ENCODE measurements at places on chromosomes 4 and X.
A peak's percentile ranks its signal among the peaks of the same experiment; 100 is the strongest.

GRCh38 chrX:24149351-24150050 is at the start of gene ZFX:
Gene ZFX (plus strand): TSS chrX:24149729. CDS start chrX:24172743, 23,014 bp downstream.
- H3K27me3 ChIP-seq = no peaks in the 10 kb centered on the region
- H3K4me3 ChIP-seq = peak within 1 kb of the TSS; percentile 100
- DNase-seq = peak; percentile 78
- H3K27ac ChIP-seq = peak within 1 kb of the TSS; percentile 100

- no peaks in the 10 kb centered on the region for H3K27me3 ChIP-seq
- no peak overlapping the region for H3K27ac ChIP-seq
- DNase-seq = no peak
- H3K4me3 ChIP-seq = no peak overlapping the region
- H3K36me3 ChIP-seq = no peaks in the 10 kb centered on the region
Measured at GRCh38 chr4:130178106-130178505, 1082.2 kb downstream of the C4orf33 start.

GRCh38 chr4:120865985-120866384 is 56.5 kb downstream of the PRDM5 start:
- DNase-seq = peak; percentile 79
- no peak overlapping the region for H3K4me3 ChIP-seq
- H3K27ac ChIP-seq = no peak overlapping the region
- H3K36me3 ChIP-seq = no peaks in the 10 kb centered on the region
- no peaks in the 10 kb centered on the region for H3K27me3 ChIP-seq

GRCh38 chrX:49838374-49838773 is 9.3 kb downstream of the PAGE4 start:
- no peaks in the 10 kb centered on the region for H3K27me3 ChIP-seq
- no peak overlapping the region for H3K4me3 ChIP-seq
- H3K4me1 ChIP-seq = no peaks in the 10 kb centered on the region
- H3K36me3 ChIP-seq = no peaks in the 10 kb centered on the region

- no peaks in the 10 kb centered on the region for H3K36me3 ChIP-seq
- H3K4me1 ChIP-seq = no peaks in the 10 kb centered on the region
- no peak for DNase-seq
- no peaks in the 10 kb centered on the region for H3K27me3 ChIP-seq
- no peak overlapping the region for H3K27ac ChIP-seq
Measured at GRCh38 chrX:10223276-10223675, 66.5 kb downstream of the CLCN4 start.

DNA sequence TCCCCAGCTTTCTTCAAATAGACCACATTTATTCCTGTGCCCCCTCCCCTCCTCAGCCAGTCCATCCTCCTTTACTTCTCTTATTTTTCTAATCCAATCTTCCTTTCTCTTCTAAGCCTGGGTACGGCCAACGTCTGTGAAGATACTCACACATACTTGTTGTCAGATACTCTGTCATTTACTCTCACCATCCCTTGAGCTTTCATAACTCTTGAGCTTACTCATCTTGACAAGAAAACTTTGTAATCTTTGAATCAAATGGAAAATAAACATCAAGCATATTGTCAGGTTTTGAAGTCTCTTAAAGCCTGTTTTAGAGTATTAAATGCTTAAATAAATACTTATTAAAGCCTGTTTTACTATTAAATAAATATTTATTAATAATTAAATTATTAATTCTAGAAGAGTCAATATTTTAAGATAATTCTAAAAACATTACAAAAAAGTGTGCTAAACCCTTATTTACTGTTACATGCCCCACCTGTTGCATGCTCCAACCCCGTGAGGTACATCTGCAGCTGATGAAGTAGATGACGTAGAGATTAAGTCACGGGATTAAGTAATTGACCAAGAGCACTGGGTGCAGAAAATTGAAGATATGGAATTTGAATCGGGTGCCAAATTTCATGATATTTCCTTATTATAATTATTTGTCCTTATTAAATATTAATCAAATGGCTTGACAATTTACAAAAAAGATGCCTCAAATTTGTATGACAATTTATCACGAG is 1.5 kb upstream of the TRIML2 start:
- H3K36me3 ChIP-seq = no peaks in the 10 kb centered on the region
- no peak overlapping the region for H3K4me3 ChIP-seq
- no peak overlapping the region for H3K27ac ChIP-seq
- no peaks in the 10 kb centered on the region for H3K27me3 ChIP-seq
- DNase-seq = no peak

GRCh38 chr4:3805026-3805425 is 38.8 kb downstream of the ADRA2C start:
- no peak overlapping the region for H3K4me3 ChIP-seq
- DNase-seq = no peak
- no peak overlapping the region for H3K27ac ChIP-seq
- H3K36me3 ChIP-seq = no peaks in the 10 kb centered on the region
- H3K4me1 ChIP-seq = peaks cover 55% of the 10 kb centered on the region
- H3K27me3 ChIP-seq = no peaks in the 10 kb centered on the region

GRCh38 chr4:87316961-87317360 is 5.7 kb downstream of the HSD17B13 start:
- no peak for DNase-seq
- no peaks in the 10 kb centered on the region for H3K36me3 ChIP-seq
- no peak overlapping the region for H3K27ac ChIP-seq
- H3K4me3 ChIP-seq = no peak overlapping the region
- H3K27me3 ChIP-seq = no peaks in the 10 kb centered on the region
- no peaks in the 10 kb centered on the region for H3K4me1 ChIP-seq

- no peaks in the 10 kb centered on the region for H3K36me3 ChIP-seq
- H3K27ac ChIP-seq = no peak overlapping the region
- no peak for DNase-seq
Measured at GRCh38 chr4:101649790-101650515, 140.6 kb upstream of the BANK1 start.

DNA sequence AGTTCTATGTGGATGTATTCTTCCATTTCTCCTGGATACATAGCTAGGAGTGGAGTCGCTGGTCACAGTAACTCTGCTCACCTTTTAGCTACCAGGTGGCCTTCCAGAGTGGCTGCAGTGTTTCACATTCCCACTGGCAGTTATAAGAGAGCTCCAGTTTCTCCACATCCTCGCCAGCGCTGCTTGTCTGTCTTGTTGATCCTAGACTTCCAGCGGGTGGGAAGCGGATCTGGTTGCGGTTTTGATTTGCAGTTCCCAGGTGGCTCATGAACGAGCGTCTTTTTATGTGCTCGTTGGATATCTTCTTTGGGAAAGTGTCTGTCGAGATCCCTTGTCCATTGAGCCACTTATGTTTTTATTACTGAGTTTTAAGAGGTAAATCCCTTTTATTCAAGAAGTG is 11.6 kb downstream of the TACC3 start:
- H3K36me3 ChIP-seq = peaks cover 5% of the 10 kb centered on the region
- H3K27me3 ChIP-seq = no peaks in the 10 kb centered on the region
- DNase-seq = no peak
- H3K4me3 ChIP-seq = no peak overlapping the region
- no peaks in the 10 kb centered on the region for H3K4me1 ChIP-seq

GRCh38 chr4:169150806-169151205 is 120.0 kb downstream of the SH3RF1 start:
- H3K27ac ChIP-seq = no peak overlapping the region
- H3K4me1 ChIP-seq = no peaks in the 10 kb centered on the region
- no peak overlapping the region for H3K4me3 ChIP-seq
- no peaks in the 10 kb centered on the region for H3K36me3 ChIP-seq
- H3K27me3 ChIP-seq = no peaks in the 10 kb centered on the region

DNA sequence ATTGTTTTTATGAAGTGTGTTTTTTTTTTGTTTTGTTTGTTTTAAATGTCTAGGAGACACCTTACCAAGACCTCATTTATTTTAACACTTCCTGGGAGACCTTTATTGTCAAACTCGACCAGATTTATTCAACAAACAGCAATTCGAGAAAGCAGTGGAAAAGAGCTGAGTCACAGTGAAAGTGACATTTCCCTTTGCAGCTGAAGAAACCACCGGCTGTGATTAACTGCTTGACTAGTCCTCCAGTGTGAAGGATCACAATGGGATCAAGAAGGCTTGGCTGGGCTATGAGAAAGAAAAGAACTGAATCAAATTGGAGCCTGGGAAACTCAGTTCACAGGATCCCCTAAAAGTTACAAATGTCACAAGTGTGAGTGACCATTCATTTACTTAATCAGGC is 11.9 kb upstream of the ADH7 start:
- H3K4me1 ChIP-seq = peaks cover 14% of the 10 kb centered on the region
- no peak overlapping the region for H3K4me3 ChIP-seq
- peak overlapping the region; percentile 91 for H3K27ac ChIP-seq
- H3K36me3 ChIP-seq = no peaks in the 10 kb centered on the region
- no peaks in the 10 kb centered on the region for H3K27me3 ChIP-seq

- H3K4me1 ChIP-seq = no peaks in the 10 kb centered on the region
- no peak overlapping the region for H3K4me3 ChIP-seq
- no peaks in the 10 kb centered on the region for H3K27me3 ChIP-seq
- H3K27ac ChIP-seq = no peak overlapping the region
- DNase-seq = no peak
- no peaks in the 10 kb centered on the region for H3K36me3 ChIP-seq
Measured at GRCh38 chrX:116010939-116011338, 159.6 kb upstream of the AGTR2 start.

DNA sequence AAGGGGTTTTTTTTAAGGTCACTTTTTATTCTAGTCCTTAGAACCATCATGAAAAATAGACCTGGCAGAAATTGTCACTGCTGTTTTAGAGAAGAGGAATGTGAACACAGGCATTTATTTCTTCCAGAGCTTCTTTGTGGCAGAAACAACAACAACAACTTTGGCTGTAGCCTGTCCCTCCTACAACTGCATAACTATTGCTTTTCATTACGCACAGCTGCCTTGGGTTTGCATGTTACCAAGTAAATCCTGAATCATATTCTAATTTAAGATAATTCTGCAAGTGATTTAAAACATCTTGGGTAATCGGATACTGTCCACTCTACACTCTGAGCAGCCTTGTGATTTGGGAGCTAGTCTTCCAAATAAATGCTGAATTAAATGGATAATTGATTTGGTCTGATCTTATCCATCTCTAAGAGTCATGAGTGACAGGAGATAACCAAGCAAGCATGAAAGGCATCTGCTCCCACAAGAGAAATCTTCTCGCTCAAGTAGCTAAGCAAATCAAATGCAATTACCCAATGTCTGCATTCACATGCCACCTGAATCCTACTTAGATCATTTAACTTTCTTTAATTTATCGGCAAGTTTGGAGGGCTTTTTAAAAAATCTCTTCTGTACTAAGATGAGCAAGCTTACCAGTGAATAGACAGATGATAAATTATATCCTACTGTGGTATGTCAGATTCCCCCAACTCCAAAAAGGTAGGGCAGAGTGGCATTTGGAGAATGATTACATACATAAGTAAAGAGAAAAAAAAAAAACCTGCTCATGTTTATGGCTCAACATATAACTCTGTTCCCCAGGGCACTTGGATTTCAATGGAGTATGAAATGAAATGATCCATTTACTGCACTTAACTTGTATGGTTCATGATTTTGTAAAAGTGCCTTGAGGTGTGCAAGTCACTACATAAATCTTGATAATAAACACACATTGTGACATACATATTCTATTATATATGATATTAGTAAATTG is 73.6 kb downstream of the EGF start:
- H3K36me3 ChIP-seq = no peaks in the 10 kb centered on the region
- no peak for DNase-seq
- H3K27ac ChIP-seq = no peak overlapping the region
- no peaks in the 10 kb centered on the region for H3K4me1 ChIP-seq
- no peak overlapping the region for H3K4me3 ChIP-seq

GRCh38 chr4:129014566-129015509 is 78.5 kb downstream of the SCLT1 start:
- H3K27ac ChIP-seq = no peak overlapping the region
- no peaks in the 10 kb centered on the region for H3K27me3 ChIP-seq
- DNase-seq = no peak
- H3K36me3 ChIP-seq = no peaks in the 10 kb centered on the region
- H3K4me3 ChIP-seq = no peak overlapping the region
- no peaks in the 10 kb centered on the region for H3K4me1 ChIP-seq

GRCh38 chr4:150209140-150209829 is 131.0 kb downstream of the DCLK2 start:
- no peaks in the 10 kb centered on the region for H3K36me3 ChIP-seq
- H3K4me1 ChIP-seq = peaks cover 3% of the 10 kb centered on the region
- peak; percentile 58 for DNase-seq
- H3K27me3 ChIP-seq = no peaks in the 10 kb centered on the region

DNA sequence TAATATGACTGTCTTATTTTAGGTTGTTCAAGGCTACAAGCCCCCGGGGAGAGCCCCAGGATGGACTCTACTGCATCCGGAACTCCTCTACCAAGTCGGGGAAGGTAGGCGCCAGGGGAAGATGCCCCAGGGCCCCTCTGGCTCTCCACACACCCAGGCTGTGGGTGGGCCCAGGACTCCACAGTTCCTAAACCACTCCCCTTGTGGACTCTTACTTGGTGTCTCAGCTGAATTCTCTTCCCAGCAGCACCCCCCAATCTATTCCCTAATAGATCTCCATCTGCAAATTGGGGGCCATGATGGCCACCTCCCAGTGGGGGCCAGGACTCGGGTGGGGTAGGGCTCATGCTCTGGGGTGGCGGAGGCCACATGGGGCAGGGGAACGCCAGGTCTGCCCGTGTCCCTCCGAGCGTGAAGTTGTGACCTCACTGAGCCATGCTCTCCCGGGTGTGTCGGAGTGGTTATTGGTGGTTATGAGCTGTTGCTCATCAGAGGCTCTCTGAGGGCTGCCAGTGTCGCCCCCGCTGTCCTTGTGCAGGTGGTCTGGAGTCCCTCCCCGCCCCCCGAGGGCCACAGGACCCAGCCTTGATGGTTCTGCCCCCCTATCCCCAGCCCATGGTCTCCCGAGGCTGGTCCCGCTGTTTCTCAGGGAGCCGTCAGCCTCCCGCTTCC is 11.2 kb upstream of the ADD1 start:
- H3K36me3 ChIP-seq = no peaks in the 10 kb centered on the region
- no peak overlapping the region for H3K27ac ChIP-seq
- no peaks in the 10 kb centered on the region for H3K27me3 ChIP-seq
- no peak for DNase-seq

DNA sequence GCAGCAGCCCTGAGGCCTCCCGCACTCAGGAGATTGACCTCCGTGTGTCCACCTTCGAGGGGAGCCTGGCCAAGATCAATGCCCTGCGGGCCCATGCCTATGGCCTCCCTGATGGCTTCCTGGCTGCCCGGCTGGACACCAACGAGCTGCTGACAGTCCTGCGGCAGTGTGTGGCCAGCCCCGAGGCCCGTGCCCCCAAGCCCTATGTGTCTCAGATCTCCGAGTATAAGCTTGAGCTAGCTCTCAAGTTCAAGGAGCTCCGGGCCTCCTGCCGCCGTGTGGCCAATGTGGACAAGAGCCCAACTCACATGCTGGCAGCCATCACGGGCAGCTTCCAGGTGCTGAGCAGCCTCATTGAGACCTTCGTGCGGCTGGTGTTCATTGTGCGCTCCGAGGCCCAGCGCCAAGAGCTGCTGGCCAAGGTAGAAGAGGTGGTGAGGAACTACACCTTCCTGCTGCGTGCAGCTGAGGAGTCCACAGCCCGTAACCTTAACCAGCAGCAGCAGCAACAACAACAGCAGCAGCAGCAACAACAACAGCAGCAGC is 25.5 kb upstream of the PRPS1 start:
- H3K4me1 ChIP-seq = no peaks in the 10 kb centered on the region
- H3K27me3 ChIP-seq = no peaks in the 10 kb centered on the region
- no peak overlapping the region for H3K27ac ChIP-seq
- H3K36me3 ChIP-seq = no peaks in the 10 kb centered on the region
- no peak overlapping the region for H3K4me3 ChIP-seq

GRCh38 chr4:117434424-117434823 is 349.0 kb upstream of the TRAM1L1 start:
- DNase-seq = no peak
- H3K27ac ChIP-seq = no peak overlapping the region
- H3K4me1 ChIP-seq = no peaks in the 10 kb centered on the region
